NCI-H2171 (cell line): ENCODE measurements at places on chromosomes 6 and 20.

GRCh38 chr6:164290101-164290500 lies 875.6 kb downstream of the QKI start:
- no peak for DNase-seq

GRCh38 chr6:12967686-12968085 lies 251.1 kb downstream of the PHACTR1 start:
- DNase-seq: no peak

- DNase-seq: peak; percentile 97
Measured at GRCh38 chr20:20593447-20594170, 118.8 kb downstream of the RALGAPA2 start.

DNA sequence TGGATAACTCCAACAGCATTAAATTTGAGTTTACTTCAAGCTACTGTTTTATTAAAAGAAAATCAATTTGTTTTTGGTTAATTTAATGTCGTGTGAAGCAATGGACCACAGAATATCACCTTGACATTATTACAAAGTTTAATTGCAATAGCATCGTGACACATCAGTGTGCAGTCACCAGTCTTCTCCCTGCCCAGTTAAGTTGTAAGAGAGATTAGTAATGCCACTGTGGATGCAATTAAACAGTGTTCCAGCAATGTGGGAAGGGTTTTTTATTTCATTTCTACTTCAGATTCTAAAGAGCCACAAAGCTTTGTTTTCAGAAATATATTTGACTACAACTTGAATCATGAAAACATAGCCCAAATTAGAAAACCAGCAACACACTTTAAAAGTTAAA lies 128.7 kb downstream of the SYNE1 start:
- DNase-seq: no peak

DNA sequence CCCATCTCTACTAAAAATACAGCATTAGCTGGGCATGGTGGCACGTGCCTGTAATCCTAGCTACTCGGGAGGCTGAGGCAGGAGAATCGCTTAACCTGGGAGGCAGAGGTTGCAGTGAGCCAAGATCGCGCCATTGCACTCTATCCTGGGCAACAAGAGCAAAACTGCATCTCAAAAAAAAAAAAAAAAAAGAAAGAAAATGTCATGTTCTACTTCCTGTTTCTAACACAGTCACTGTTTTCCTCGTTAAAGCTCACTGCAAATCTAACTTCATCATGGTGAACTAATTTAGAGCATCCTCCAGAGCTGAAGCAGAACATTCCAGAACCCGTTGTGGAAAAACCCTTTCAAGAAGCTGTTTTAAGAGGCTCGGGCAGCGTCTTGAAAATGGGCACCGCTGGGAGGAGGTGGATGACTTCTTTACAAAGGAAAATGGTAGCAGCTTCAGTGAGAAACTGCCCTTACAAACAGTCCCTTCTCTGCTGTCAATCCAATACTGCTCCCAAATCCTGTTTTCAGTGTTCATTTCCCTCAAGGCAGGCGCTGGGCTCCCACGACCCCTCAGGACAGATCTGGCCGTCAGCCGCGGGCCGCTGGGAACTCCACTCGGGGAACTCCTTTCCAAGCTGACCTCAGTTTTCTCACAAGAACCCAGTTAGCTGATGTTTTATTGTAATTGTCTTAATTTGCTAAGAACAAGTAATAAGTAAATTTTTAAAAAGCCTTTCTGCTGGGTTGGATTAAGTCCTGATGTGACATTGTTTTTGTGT lies 12.5 kb downstream of the CTSZ start:
- no peak for DNase-seq

DNA sequence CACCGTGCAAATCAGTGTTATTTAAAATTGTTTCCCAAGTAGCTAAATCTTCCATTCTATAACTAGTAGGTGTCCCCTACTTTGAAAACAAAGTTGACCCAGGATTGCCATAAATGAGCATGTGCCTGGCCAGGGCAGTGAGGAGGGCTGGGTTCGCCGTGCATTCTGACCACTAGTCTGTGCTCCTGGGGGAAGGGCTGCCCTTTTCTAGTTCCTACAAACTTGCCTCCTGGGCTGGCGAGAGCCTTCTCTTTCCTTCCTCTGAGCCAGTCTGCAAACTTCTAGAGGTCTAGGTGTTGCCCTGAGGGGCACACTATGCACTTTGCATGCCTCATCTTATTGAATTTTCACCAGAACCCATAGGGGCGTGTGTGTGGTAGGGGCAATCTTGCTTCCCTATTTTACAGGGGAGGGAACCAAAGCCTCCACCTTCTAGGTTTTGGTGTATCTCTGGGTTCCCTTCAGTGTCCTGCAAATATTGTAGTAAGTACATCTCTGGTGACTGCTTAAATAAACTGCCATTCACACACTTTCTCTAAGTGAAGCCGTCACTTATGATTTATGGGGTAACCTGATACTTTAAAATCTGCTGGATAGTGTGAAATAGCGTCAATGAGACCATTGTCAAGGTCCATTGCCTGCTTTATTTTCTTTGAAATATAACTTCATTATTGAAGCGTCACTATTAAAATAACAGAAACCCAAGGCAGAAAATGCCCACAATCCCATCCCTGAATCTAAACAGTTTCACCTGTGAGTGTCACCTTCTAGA lies 42.2 kb downstream of the CDH26 start:
- DNase-seq: peak; percentile 17

- DNase-seq: no peak
Measured at GRCh38 chr20:50456452-50457324, 53.5 kb upstream of the PTPN1 start.

DNA sequence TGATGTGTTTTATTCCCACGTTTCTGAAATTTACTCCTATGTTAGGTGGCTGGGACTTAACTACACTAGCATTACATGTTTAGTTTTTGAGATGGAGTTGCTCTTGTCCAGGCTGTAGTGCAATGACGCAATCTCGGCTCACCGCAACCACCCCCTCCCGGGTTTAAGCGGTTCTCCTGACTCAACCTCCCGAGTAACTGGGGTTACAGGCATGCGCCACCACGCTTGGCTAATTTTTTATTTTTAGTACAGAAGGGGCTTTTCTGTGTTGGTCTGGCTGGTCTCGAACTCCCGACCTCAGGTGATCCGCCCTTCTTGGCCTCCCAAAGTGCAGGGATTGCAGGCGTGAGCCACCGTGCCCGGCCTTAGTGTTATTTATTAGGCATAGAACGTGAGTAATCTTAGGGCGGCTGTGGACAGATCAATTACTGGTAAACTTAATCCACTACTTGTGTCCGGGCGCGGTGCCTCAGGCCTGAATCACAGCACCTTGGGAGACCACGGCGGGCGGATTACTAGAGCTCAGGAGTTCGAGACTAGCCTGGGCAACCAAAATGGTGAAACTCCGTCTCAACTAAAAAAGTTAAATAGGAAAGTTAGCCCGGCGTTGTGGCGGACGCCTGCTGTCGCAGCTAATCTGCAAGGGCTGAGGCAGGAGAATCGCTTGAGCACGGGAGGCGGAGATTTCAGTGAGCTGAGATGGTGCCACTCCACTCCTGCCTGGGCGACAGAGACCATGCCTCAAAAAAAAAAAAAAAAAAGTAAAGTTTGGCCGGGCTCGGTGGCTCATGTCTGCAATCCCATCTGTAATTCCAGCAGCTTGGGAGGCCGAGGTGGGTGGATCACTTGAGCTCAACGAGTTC lies 123.7 kb upstream of the BTN3A2 start:
- no peak for DNase-seq

- DNase-seq: no peak
Measured at GRCh38 chr6:125586074-125586473, 163.4 kb upstream of the HEY2 start.

- DNase-seq: peak; percentile 95
Measured at GRCh38 chr6:109381747-109382575, at the start of gene CD164. CD164 (minus strand) TSS chr6:109382467; CDS start chr6:109382378, 89 bp downstream.

GRCh38 chr6:125183391-125183790 lies 29.8 kb downstream of the TPD52L1 start:
- no peak for DNase-seq

DNA sequence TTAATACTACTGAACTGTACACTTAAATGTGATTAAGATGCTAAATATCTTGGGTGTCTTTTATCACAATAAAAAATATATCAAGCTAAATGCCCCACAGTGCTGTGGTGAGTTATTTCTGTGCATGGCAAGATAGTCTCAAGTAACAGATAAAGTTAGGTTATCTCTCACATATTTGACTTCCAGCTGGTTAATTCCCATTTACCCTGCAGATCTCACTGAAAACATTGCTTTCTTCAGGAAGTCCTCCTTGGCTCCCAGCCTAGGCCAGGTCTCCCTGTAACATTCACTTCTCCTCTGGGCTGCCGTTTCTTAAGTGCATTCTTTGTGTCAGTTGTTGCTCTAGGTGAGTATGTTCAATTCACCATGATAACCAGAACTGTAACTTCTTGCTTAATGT lies 59.1 kb downstream of the SLC22A1 start:
- DNase-seq: no peak

DNA sequence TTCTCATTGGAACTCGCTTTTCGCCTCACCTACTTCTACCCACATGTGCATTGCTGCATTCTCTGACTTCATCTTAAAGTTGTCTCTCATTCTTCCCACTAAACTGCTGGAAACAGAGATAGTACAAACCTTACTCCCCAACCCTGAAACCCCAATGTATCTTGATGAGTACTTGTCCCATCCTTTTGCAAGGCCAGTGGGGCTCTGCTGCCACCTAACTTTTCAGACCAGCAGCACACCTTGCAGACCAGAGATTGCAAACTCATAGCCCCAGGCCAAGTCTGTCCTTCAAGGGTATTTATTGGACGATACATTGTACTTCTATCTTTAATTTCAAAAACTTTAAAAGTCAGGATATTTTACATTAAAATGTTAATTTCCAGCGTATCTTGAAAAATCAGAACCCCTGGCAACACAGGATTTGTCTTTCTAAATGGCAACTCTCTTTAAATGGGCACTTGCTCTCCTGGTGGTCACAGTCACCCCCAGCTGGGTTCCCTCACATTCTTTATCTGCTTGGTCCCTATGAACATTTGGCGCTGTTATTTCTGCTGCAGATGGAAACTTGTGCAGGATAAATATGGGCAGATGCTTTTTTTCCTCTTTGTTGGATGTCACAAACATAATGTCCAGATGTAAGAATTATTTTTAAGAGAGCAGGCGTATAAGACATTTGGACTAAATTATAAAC lies 83.9 kb downstream of the SOD2 start:
- no peak for DNase-seq

- DNase-seq: no peak
Measured at GRCh38 chr6:44967481-44967880, 360.6 kb upstream of the RUNX2 start.

DNA sequence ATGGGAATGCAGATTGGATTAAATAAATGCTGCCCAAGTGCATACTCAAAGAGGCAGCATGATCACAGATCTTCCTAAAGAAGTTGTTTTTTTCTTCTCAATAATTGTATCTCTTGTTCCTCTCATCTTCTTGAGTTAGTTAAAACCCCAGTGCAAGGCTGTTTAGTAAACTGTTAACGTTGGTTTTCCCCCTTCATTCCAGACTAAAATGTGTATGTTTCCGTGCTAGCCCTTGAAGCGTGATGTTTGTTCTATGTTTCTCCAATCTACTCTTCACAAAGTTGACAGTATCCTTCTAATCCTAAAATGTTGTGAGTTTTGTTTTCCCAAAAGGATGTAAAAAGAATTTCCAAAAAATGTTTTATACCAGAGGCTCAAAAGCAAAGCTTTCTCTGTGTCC lies 15.6 kb downstream of the CYP24A1 start:
- DNase-seq: no peak

DNA sequence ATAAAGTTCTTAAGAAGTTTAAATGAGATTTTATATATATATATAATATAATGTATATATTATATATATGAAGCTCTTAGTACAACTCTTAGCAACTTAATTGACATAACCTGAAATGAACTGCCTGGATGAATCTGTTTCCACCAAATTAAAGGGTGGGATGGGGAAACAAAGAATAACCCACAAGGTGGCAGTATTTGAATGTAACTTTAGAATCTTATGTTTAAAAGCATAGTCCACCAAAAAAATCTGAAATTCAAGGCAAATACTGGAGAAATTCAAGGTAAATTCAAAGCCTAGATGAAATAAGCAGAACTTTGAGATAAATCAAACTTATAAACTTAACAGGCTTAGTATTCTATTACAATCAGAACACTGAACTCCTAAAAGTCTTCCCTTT lies 4.4 kb upstream of the IBTK start:
- no peak for DNase-seq

DNA sequence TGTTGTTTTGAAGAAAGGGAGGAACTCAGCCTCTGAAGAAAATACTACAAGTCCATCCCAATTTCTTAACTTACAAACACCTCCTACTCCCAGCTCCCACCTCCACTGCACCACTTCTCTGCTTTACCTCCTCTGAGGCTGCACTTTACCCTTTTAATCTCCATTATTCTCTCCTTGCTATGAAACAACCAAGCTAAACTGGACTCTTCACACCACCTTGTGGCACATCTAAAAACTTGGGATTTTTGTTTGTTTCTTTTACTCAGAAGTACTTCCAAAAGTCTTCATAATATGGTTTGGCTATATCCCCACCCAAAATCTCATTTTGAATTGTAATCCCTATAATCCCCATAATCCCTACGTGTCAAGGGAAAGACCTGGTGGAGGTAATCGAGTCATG lies 142.2 kb downstream of the MOXD1 start:
- no peak for DNase-seq

- no peak for DNase-seq
Measured at GRCh38 chr6:80640176-80640575, 533.7 kb downstream of the BCKDHB start.

DNA sequence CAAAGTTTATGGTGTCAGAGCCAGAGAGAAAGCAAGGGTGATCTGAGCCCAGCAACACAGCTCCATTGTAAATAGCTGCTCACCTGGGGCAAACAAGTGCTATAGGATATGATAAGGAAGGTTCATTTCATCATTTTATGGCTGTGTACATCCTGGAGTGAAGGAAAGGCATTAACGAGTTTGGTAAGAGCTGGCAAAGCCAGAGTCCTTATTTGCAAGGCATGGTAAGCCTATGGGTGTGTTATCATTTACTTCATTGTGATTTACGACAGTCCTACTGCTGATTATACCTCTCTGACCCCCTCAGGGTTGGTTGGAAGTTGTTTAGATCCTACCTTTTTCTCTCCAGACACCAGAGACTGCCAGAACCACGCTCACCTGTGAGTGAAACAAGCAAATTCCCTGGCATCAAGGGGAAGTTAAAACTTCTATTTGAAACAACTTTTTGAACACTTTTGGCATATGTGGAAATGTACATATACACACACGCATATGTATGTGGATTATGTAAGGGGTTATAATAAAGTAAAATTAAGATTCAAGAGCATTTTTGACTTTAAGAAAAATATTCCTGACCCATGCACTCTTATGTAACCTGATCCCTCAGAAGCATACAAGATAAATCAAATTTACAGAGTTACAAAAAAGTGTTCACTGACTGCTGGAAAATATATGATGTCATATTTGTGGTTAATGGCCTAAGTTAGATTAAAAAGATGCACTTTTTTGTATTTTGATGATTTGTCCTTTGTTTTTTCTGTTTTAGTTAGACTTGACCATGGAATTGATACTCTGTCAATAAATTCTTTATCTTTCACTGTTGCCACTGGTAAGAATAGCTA lies 40.4 kb upstream of the EDN1 start:
- DNase-seq: no peak
